C1 segment of cervical spinal cord (tissue), 14 donors: ENCODE measurements at places on chromosomes 2 and 18.

DNA sequence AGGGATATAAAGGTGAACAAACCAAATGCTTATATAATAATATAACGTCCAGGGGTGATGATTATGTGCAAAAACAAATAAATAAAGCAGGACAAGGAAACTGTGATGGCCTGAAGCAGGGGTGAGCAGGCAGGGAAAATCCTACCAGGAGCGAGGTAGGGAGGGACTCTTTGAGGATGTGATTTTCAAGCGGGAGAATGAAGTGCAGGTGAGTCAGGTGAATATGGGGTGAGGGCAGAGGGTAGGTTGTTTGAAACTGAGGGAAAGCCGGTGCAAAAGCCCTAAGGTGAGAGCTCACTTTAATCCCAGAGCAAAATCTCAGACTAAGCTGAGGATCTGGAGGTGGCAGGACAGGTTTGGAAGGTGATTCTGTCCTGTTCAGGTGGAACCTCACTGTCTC is 40.7 kb downstream of the CYP26B1 start:
- no peak for DNase-seq

- DNase-seq = no peak
These were observed 159.8 kb upstream of the DLX2 start for GRCh38 chr2:172262486-172262885.

- no peak for DNase-seq
These were observed 24.4 kb upstream of the FTCDNL1 start for GRCh38 chr2:199875400-199875799.

DNA sequence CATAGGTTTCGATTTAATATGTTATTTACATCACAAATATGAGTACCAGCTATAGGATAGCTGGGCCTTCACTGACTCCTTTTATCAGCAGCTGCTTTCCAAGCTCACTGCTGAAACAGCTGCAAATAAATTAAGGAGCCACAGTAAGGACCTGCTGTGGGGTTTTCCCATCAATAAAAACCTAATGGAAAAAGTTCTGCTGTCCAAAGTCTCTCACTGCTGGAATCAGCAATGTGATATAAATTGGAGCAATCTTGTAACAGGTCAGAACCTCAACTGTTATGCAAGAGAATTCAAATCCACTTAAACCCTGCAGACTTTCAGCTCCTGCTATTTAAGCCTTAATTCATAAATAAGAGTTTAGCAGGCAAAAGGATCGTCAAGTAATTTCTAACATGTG is 61.3 kb downstream of the NEB start:
- no peak for DNase-seq

DNA sequence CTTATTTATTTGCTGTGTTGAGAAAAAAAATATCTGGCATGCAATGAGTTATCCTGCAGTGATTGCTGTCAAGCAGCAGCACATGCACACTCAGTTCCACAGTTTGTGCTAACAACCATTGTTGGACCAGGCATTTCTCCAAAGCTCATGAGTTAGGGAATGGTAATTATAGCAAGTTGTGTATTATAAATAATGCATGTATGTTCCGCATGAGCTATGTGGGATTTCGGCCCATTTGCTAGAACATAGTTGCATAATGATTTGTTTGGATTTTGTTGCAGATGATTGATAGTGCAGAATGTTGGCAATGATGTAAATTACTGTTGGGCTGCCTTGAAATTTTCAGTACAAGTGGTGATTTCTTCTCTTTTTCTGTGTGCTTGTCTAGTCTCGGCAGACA is 10.7 kb downstream of the KCNJ3 start:
- DNase-seq = no peak

GRCh38 chr18:34970106-34970505 is 71.1 kb upstream of the MAPRE2 start:
- DNase-seq = no peak
